ENCODE measurements at places on chromosomes 13 and 19. TPM values are rescaled to one million over a fixed set of nuclear protein-coding genes. Genes with fewer than 3 reads are reported as not detected.

MBD3L1 gene
- not detected for total RNA-seq

IGSF23 gene
- 7.0 TPM for total RNA-seq

SLC10A2 gene
- total RNA-seq, result not detected

TTC9B gene
- not detected for total RNA-seq

NECTIN2 gene
- 70.4 TPM for total RNA-seq

BEST2 gene
- not detected for total RNA-seq

F2RL3 gene
- total RNA-seq, result 0.15 TPM

FUT2 gene
- total RNA-seq, result not detected

ZIC5 gene
- not detected for total RNA-seq

C1QTNF9B gene
- total RNA-seq, result not detected

ZNF526 gene
- 5.3 TPM for total RNA-seq

ZIK1 gene
- 0.18 TPM for total RNA-seq

ZNF599 gene
- total RNA-seq, result 2.6 TPM

PRX gene
- total RNA-seq, result 0.70 TPM

LGALS14 gene
- total RNA-seq, result not detected

LGALS4 gene
- 102 TPM for total RNA-seq

ZNF780A gene
- total RNA-seq, result 15.9 TPM

Data from left lobe of liver (tissue), 2 donors.